Left renal pelvis (tissue), 4 donors: ENCODE measurements at places on chromosomes 11 and 22.

DNA sequence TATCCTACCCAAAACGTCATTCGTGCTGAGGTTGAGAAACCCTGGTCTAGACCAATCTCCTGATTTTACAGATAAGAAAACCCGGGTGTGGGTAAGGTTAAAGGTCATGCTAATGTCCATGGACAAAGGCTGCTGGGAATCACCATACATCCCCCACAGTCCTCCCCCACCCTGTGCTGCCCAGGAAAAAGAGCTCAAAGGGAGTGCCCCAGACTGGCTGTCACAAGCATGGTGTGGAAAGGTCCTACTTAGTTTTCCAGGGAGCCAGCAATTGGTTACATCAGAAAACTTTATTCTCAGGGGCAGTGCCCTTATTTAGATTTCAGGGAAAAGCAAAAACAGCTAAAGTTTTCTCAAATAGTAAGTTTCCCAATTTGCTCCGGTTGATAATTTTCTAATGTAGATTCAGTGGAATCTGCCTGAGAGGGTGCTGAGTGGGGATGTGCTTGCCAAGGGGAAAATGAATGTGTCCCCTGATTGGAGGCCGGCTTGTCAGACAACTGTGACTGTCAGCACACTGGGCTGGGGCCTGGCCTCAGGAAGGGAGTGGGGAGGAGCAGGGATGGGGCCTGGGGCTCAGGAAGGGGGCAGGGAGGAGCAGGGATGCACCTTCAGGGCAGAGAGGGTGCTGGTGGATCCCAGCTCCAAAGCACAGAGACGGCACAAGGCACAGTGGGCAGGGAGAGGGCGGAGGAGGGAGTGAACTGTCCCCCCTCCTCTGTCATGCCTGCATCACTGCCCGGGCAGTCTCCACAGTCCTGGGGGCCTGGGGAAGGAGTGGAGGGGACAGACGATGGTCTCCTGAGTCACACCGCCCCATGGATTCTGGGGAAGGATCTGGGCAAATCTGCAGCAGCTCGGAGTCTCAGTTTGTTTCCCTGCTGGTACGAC lies 263.6 kb downstream of the KIRREL3 start:
- DNase-seq: no peak

DNA sequence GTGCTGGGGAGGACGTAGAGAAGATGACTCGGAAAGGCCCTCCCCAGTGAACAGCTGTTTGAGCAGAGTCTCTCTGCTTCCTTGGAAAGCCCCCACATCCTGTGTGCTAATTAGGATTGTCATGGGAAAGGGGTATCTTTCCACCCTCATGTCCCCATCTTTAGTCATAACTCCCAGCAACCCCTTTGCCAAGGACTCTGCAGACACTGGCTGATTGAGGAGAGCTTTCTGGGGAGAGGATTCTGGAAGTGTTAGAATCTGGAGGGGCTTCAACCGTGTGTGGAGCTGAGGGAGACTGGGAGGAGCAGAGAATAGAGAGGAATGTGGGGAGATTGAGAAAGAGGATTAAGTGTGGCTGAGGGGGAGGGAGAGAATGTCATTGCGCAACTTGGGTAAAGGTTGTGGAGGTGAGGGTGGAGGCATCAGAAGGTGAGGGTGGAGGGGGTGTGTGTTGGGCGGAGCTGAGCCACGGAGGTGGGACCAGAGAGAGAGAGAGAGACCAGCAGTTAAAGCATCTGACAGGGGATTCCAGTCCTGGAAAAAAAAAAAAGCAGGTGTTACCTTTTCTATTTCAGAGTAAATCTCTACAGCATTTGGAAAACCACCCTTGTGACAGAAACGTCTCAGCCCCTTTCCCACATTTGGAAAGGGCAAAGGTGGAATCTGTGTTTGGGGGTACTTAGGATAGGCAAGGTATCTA lies 2.2 kb downstream of the DTX4 start:
- DNase-seq: no peak

GRCh38 chr11:102191832-102192231 lies 81.6 kb downstream of the YAP1 start:
- DNase-seq: no peak

DNA sequence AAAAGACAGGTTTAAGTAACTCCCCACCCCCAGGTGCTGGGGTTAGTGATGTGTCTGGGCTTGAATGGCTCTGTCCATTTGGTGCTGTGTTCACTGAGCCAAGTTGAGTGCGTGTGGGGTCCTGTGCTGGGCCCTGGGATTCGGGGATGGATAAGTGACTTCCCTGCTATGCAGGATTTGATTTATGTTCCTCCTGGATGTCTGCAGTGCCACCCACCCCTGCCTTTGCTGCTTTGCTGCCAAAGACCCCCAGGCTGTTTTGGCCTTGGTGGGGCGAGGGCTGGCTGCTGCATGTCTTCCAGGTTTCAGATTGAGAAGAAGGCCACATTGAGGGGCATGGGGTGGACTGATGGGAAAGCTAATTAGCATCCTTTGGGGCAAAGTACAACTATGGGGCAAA lies 77.9 kb upstream of the PARVG start:
- no peak for DNase-seq

- no peak for DNase-seq
These were observed 782 bp downstream of the TMEM109 start for GRCh38 chr11:60914633-60915247.

GRCh38 chr11:45278714-45279113 lies 7.4 kb downstream of the SYT13 start:
- no peak for DNase-seq

GRCh38 chr11:121473064-121473777 lies 20.5 kb upstream of the SORL1-AS1 start:
- DNase-seq: no peak

GRCh38 chr11:74648894-74649293 lies 56.5 kb downstream of the POLD3 start:
- no peak for DNase-seq

- DNase-seq: no peak
These were observed 2.0 kb downstream of the CDKN1C start for GRCh38 chr11:2883640-2883978.

DNA sequence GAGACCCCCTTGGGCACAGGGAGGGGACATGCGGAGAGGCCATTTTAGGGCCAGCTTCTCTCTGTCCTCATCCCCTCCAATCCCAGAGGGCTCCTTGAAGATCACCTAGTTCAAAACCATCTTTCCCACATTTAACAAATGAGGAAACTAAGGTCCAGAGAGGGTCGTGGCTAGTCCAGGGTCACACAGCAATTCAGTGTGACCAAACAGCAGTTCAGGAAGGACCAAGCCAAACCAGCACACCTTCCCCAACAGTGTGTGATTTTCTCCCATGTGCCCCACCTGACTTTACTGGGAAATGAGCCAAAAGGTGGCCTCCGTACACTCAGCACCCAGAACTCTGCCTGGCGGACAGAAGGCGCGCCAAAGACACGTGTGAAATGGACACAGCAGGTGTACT lies 51.3 kb downstream of the CACNA1I start:
- no peak for DNase-seq

DNA sequence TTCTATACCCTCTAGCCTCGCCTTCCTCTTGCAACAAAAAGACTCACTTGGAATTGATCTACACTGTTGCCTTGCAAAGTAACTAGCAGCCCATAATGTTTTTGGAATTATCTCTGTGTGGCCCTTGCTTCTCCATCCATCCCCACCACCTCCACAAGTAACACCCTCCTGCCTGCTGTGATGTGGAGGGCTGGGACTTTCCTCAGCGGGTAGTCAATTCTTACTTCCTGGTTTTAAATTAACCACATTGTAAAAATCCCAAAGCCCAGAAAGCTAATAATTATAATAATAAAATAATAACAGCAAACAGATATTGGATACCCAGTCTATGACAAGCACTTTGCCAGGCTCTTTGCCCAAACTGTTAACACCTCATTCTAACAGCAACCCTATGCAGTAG lies 40.8 kb upstream of the GALNT18 start:
- DNase-seq: no peak

- no peak for DNase-seq
These were observed 120.7 kb downstream of the MPPED1 start for GRCh38 chr22:43532301-43533155.

GRCh38 chr11:75853971-75854370 lies 39.0 kb downstream of the UVRAG start:
- no peak for DNase-seq

GRCh38 chr11:94203070-94203469 lies 74.4 kb downstream of the PANX1 start:
- no peak for DNase-seq

- no peak for DNase-seq
These were observed 17.0 kb upstream of the CHKA start for GRCh38 chr11:68138237-68138636.

- DNase-seq: no peak
These were observed 590.7 kb downstream of the NELL1 start for GRCh38 chr11:21260101-21260500.

GRCh38 chr22:34236527-34236926 lies 316.3 kb upstream of the LARGE1 start:
- no peak for DNase-seq

DNA sequence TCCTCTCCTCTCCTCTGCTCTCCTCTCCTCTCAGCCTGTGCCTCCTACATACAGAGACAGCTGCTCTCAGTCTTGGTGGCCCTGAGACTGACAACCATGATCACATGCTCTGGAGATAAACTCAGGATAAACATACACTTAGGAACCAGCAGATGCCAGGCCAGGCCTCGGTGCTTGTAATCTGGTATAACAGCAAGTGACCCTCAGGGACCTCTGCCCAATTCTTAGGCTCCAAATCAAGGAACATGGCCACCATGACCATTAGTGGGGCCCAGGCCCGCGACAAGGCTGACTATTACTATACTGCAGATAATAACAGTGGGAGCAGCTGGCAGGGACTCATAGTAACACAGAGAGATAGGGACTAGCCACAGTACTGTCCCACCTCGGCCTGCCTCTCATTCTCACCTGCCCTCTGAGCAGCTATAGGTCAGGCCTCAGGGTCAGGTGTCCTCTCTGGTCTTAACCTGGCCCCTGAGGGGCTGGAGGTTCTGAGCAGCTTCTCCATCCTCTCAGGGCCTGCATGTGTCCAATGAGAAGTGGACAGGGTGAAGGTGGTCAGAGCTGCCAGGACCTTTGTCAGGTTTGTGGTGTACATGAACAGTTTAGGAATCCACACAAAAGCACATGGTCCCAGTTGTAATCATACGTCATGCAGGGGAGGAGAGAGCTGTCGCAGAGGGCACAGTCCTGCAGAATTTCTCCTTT lies 106.1 kb downstream of the GGTLC2 start:
- no peak for DNase-seq

DNA sequence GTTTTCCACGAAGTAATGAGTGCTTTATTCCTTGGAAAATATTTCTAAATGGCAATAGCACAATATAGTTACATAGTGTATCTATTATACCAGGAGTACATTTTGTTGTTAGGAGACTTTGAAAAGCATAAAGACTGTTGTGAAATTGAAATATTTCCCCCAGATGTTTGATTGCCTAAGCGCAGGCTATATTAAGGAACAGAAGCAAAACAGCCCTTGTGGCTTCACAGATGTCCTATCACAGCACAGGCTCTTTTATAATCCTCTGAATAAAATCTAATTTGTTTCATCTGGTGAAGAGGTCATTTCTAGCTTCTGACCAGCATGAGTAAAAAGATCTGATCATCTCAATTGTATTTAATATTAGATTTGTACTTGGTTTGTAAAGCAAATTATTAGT lies 48.2 kb downstream of the BSX start:
- no peak for DNase-seq

DNA sequence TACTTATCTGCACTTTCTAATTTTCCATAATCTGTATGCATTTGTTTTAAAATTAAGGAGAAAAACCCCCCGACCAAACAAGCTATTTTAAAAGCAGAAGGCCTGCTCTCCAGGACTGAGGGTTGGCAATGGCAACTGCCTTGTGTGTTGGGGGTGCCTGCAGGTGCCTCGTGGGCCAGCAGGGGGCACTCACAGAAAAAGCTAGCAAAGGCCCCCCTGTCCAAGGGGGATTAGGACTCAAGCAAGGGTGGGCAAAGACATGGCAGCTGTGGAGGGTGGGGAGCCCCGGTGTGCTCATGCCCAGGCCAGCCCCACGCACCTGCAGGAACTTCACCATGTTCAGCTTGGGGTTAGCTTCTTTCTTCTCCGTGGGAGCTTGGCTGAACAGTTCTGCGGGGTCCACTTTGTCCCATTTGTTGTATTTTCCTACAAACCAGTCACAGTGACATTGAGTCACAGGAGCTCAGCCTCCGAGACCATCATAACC lies 10.3 kb downstream of the TOP3B start:
- no peak for DNase-seq

DNA sequence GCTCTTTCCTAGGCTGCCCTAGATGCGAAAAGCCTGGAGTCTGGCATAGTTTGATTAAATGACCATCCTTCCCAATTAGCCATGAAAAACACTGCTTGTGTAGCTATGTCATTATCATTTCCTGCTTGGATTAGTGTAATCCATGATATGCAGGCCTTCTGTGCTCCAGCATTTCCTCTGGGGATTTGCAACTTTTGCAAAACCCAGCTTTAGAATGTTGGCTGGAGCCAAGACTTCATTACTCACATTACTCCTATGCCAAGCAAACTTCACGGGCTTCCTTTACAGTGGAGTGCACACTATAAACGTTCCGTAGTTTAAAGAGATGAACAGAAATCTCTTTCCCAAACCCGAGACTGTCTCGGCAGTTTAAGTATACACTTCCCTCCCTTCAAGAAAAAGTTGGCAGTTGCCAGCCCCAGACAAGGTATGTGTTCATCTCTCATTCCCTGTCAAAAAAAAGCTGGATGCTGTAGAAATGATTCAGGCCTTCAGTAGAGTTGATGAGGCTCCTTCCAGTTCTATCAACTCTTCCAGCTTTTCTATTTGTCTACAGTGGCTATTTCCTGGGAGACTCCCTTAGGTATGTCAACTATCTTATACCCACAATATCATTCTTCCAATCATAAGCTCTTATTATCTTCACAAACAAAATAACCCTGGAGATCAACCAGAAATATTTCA lies 180.0 kb downstream of the MAML2 start:
- no peak for DNase-seq

GRCh38 chr11:96012086-96012824 lies 88.3 kb upstream of the MTMR2 start:
- DNase-seq: peak; percentile 72

DNA sequence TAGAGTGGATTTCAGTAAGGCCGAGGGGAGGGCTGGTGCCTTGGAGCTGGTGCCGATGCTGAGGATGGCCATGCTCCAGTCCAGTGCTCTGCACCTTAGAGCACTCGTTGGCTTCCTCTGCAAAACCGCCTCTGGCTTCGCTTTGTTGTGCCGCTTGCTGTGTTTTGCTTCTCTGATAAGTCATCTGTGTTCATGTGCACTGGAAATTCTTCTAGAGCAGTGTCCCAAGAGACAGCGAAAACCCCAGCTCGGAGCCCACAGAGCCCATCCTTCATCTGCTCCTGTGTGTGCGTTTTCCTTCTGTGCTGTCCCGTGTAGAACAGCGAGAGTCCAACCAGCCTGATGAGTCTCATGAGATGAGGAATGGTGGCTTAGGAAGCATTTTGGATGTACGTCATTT lies 12.1 kb downstream of the FAM118A start:
- DNase-seq: no peak

- DNase-seq: no peak
These were observed 1.1 kb downstream of the FXYD2 start for GRCh38 chr11:117823294-117823945.
